Activated naive CD8-positive, alpha-beta T cell treated with anti-CD3 and anti-CD28 coated beads for 36 hours (primary cell): ENCODE measurements at places on chromosomes 4 and X. TPM values are rescaled to one million over a fixed set of nuclear protein-coding genes. Genes with fewer than 3 reads are reported as not detected.

The LNX1 gene
- total RNA-seq, result not detected

The GIMD1 gene
- not detected for total RNA-seq

The BRS3 gene
- total RNA-seq, result not detected

The TMEM128 gene
- total RNA-seq, result 25.0 TPM

The RAPGEF2 gene
- total RNA-seq, result 19.2 TPM

The IL2 gene
- 40.7 TPM for total RNA-seq

The FAM149A gene
- total RNA-seq, result 0.82 TPM

The ZNF280C gene
- total RNA-seq, result 5.8 TPM

The SRPK3 gene
- not detected for total RNA-seq

DNA sequence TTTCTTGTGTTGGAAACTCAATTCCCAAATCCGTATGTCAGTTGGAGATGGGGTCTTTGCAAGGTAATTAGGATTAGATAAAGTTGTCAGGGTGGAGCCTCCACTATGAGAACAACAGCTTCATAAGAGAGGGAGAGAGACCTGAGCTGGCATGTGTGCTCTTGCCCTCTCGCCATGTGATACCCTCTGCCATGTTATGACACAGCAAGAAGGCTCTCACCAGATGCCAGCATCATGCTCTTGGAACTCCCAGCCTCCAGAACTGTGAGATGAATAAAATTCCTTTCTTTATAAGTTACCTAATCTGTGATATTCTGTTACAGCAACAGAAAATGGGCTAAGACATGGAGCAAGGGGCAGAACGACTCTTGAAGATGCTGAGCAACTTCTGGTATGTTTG, 201.9 kb upstream of the BOD1L1 start:
- no peak for DNase-seq
- H3K36me3 ChIP-seq, result no peaks in the 10 kb centered on the region
- H3K4me1 ChIP-seq, result no peaks in the 10 kb centered on the region
- H3K27ac ChIP-seq, result no peak overlapping the region
- H3K27me3 ChIP-seq, result peaks cover 6% of the 10 kb centered on the region

- no peak overlapping the region for H3K27ac ChIP-seq
- H3K27me3 ChIP-seq, result no peaks in the 10 kb centered on the region
- DNase-seq, result no peak
- no peaks in the 10 kb centered on the region for H3K36me3 ChIP-seq
- no peak overlapping the region for H3K4me3 ChIP-seq
- peaks cover 4% of the 10 kb centered on the region for H3K4me1 ChIP-seq
Observed at GRCh38 chrX:45230410-45230809, 29.7 kb upstream of the DIPK2B start.

GRCh38 chr4:138656990-138657389, 358.6 kb upstream of the NOCT start:
- H3K36me3 ChIP-seq, result no peaks in the 10 kb centered on the region
- no peak for DNase-seq
- H3K27me3 ChIP-seq, result peaks cover 6% of the 10 kb centered on the region
- H3K27ac ChIP-seq, result no peak overlapping the region
- H3K4me1 ChIP-seq, result no peaks in the 10 kb centered on the region

DNA sequence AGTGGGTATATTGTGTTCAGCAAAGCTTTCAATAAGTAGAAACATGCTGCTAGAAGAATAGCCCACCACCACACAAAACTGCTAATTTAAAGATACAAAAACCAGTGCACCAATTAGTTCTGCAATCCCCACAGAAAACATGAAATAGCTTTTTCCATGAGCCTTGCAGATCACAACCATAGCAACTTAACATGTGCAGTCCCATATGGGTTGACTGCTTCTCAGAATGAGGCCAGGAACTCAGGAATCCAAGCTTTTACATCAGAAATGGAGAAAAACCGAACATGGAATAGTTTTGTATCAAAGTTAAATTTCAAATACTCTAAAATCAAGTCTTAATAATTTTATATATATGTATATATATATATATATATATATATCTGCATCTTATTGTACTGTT, 66.6 kb upstream of the IQCM start:
- peaks cover 4% of the 10 kb centered on the region for H3K27me3 ChIP-seq
- no peak overlapping the region for H3K4me3 ChIP-seq
- no peaks in the 10 kb centered on the region for H3K36me3 ChIP-seq
- DNase-seq, result no peak
- H3K4me1 ChIP-seq, result no peaks in the 10 kb centered on the region

DNA sequence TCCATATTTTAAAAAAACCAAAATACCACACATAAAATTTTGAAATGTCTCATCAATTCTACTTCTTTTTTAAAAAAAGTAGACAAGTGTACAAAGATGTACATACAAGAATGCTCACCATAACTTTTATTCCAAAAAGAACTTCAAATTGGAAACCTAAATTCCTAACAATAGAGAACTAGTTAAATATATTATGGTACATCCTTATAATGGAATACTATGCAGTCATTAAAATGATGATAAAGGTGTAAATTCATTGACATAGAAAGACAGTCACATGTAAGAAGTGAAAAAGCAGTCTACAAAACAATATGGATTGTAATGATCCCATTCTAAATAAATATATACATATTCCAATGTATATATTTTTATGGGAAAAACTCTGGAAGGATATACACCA, 31.0 kb downstream of the RPS6KA3 start:
- no peak for DNase-seq
- peaks cover 14% of the 10 kb centered on the region for H3K4me1 ChIP-seq
- H3K27me3 ChIP-seq, result no peaks in the 10 kb centered on the region
- H3K36me3 ChIP-seq, result peaks cover 47% of the 10 kb centered on the region

GRCh38 chr4:78612398-78613178, 61.0 kb downstream of the ANXA3 start:
- peaks cover 53% of the 10 kb centered on the region for H3K4me1 ChIP-seq
- no peak for DNase-seq
- no peaks in the 10 kb centered on the region for H3K27me3 ChIP-seq
- H3K27ac ChIP-seq, result peak overlapping the region; percentile 34
- H3K36me3 ChIP-seq, result peaks cover 1% of the 10 kb centered on the region

DNA sequence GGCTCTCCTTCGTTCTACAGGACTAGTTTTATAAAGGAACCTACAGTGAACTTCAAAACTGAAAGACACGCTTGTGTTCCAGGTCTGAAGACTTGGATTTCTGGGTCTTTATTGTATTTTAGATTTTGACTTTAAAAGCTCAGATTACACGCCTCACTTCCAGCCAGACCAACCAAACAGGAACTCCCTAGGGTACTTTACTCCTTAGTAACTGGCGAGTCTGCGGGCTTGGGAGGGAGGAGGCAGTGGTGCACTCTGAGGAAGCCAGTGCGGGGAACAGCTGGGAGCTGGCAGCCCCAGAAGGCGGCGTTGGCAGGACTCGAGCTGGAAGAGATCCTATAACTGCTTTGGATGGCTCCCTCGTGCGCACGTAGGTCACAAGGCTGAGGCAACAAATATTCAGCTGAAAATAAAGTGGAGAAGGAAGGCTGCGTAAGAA, 391 bp upstream of the PHKA1 start:
- H3K4me3 ChIP-seq, result peak overlapping the region; percentile 79
- DNase-seq, result peak; percentile 4
- H3K36me3 ChIP-seq, result peaks cover 9% of the 10 kb centered on the region
- peak overlapping the region; percentile 88 for H3K27ac ChIP-seq
- no peaks in the 10 kb centered on the region for H3K27me3 ChIP-seq
- peaks cover 6% of the 10 kb centered on the region for H3K4me1 ChIP-seq

DNA sequence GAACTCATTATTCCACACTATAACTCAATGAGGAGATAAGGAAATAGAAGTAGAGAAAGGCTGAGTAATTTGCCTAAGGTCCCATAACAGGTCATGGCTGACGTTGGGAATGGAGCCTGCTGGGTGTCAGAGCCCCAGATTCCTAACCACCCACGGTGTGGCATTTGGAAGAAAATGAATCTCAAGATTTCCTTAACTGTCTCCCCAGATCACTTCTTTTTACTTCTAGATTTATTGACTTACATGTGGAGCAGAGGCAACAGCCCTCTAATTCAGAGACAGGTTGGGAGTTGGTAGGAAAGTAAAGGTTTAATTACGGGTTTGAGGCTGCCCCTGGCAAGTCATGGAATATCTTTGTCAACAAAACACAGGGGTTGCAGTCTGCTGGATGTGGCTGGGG, 134.0 kb downstream of the ARHGAP10 start:
- no peaks in the 10 kb centered on the region for H3K36me3 ChIP-seq
- no peak overlapping the region for H3K4me3 ChIP-seq
- no peak overlapping the region for H3K27ac ChIP-seq
- H3K27me3 ChIP-seq, result no peaks in the 10 kb centered on the region
- no peak for DNase-seq

- no peaks in the 10 kb centered on the region for H3K27me3 ChIP-seq
- H3K4me1 ChIP-seq, result no peaks in the 10 kb centered on the region
- H3K4me3 ChIP-seq, result no peak overlapping the region
- no peaks in the 10 kb centered on the region for H3K36me3 ChIP-seq
- no peak for DNase-seq
Observed at GRCh38 chrX:102959471-102959870, 22.4 kb downstream of the RAB40AL start.

DNA sequence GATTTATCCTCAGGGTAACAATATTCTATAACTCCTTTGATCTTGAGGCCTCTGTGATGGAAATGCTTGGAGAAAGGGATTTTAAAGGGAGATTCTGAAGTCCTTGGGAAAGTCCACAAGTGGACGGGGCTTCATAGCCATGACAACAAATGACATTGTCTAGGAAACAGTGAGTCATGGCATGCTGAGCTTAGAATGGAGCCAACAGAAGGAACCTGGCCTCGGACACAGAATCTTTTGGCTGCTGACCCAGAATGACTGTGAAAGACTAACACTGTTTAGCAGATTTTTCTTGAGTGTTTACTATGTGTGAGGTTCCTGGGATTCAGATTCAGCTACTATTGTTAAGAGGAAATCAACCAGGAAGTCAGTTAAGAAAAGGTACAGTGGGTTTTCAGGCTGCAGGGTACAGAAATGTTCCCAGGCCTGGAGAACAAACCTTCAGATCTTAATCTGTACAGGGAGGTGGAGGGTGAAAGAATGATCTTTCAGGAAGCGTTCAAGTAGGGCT, 18.1 kb upstream of the CXCL2 start:
- H3K27ac ChIP-seq, result no peak overlapping the region
- no peaks in the 10 kb centered on the region for H3K36me3 ChIP-seq
- H3K4me1 ChIP-seq, result no peaks in the 10 kb centered on the region

DNA sequence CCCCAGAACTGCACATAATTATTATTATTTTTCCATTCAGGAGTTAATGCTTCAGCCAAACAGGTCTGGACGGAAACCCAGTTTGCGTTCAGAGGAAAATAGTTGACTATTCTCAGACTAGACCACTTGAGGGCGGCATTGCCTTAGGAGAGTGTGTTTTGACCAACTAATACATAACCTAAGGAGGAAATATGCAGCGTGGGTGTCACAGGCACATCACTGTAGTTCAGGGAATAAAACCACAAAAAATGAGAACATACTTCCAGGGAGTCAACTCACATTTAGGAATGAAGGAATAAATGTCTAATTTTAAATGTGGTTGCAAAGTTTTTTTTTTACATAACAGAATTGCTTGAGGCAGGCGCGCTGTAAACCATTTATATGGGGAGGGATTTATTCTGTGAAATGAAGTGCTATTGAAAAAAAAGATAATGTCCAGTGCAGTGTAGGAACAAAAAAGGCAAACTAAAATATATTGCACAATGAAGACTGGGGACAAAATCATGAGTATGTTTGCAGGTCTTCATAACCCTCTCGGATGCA, 93.3 kb downstream of the SYNPO2 start:
- peaks cover 3% of the 10 kb centered on the region for H3K27me3 ChIP-seq
- no peak overlapping the region for H3K27ac ChIP-seq

DNA sequence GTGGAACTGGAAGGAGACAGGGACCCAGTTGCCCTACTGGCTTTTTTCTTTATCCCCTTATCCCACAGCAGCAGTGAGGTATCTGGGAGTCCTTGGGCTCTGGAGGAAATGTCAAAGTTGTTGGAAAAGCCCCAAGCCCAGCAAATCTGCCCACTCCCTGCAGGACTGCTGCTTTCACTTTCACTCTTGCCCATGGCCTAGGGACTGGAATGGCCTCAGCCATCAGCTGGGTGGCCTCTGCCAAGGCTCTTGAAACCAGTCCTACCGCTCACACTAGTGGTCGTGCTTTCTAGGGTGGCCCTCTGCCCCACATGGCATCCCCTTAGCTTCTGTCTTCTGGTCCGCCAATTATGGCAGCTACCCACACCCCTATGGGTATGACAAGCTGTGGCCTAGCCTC, 9.7 kb upstream of the RHOXF1 start:
- no peaks in the 10 kb centered on the region for H3K27me3 ChIP-seq
- no peak for DNase-seq
- H3K4me1 ChIP-seq, result no peaks in the 10 kb centered on the region
- no peaks in the 10 kb centered on the region for H3K36me3 ChIP-seq
- H3K4me3 ChIP-seq, result no peak overlapping the region

DNA sequence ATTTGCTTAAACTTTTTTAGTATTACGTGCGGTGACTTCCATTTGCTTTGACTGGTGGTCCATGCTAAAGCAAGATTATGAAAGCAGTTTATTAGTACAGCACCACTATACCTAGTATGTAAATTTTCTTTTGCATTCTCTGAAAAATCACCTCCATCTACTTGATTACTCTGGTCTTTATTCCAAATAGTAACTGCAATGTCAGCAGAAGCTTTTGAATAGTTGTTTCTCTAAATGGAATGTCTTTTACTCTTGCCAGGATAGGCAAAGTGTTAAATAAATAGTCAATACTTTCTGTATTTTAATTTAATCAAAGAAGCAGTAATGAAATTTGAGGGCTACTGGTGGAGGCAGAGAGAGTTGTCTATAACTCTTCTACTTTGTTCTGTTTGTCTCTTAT, 167.2 kb upstream of the SLC4A4 start:
- no peak overlapping the region for H3K27ac ChIP-seq
- H3K4me3 ChIP-seq, result no peak overlapping the region
- no peaks in the 10 kb centered on the region for H3K4me1 ChIP-seq
- no peak for DNase-seq

- no peaks in the 10 kb centered on the region for H3K36me3 ChIP-seq
- DNase-seq, result no peak
- H3K27me3 ChIP-seq, result no peaks in the 10 kb centered on the region
- no peak overlapping the region for H3K27ac ChIP-seq
Observed at GRCh38 chr4:85715991-85716737, 241.2 kb downstream of the ARHGAP24 start.

DNA sequence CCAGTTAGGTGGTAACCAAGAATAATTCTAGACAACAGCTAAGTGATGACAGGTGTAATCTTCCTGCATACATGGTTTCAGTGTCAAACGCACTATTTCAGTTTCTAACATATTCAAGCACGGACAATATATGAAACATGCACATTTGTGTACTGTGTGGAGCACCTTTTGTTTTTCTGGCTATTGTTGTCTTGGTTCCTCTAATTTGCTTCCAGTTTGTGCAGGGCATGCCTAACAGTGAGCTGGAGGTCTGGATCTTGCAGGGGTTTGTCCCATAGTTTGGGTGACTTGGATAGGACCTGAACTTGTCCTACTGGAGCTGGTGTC, 70.5 kb upstream of the TBC1D9 start:
- no peak overlapping the region for H3K4me3 ChIP-seq
- DNase-seq, result no peak
- no peaks in the 10 kb centered on the region for H3K36me3 ChIP-seq
- H3K4me1 ChIP-seq, result no peaks in the 10 kb centered on the region

DNA sequence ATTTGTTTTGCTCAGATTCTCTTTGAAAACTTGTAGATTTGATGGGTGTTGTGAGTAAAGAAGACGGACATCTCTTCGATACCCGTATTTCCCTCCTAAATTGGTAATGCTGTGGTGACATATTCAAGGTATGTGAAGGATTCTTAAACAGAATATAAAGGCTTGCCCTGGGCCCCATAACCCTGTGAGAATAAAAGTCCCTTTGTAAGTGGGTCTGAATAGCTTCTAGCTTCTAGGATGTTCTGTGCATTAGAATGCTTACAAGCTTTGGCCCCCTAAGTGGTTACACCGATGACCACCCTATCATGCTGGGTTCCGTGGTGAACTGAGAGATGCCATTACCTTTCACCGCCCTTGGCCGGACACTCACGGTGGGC, 574 bp upstream of the MOB1B start:
- H3K36me3 ChIP-seq, result peaks cover 16% of the 10 kb centered on the region
- H3K27ac ChIP-seq, result peak overlapping the region; percentile 90
- no peak for DNase-seq
- peak overlapping the region; percentile 98 for H3K4me3 ChIP-seq
- H3K27me3 ChIP-seq, result no peaks in the 10 kb centered on the region
